Activated CD8-positive, alpha-beta T cell treated with anti-CD3 and anti-CD28 coated beads, Interleukin-2, amount 10 ng/mL, durations not matched to agents 7 days and 5 days (primary cell): ENCODE measurements at places on chromosomes 3 and 15.
A peak's percentile ranks its signal among the peaks of the same experiment; 100 is the strongest.

DNA sequence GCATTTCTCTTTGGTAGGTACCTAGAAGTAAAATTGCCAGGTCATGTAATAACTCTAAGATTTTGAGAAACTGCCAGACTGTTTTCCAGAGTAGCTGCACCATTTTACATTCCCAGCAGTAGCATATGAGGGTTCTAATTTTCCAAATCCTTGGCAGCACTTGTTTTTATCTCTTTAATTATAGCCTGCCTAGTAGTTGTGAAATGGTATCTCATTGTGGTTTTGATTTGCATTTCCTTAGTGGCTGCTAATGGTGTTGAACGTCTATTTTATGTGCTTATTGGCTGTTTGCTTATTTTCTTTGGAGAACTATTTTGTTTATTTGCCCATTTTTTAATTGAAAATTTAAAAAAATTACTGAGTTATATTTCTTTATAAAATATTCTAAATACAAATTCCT, 117.9 kb downstream of the TCF12 start:
- H3K27me3 ChIP-seq, result no peaks in the 10 kb centered on the region
- no peak overlapping the region for H3K4me3 ChIP-seq
- no peak overlapping the region for H3K27ac ChIP-seq
- peaks cover 2% of the 10 kb centered on the region for H3K36me3 ChIP-seq
- H3K4me1 ChIP-seq, result peaks cover 25% of the 10 kb centered on the region
- no peak for DNase-seq

DNA sequence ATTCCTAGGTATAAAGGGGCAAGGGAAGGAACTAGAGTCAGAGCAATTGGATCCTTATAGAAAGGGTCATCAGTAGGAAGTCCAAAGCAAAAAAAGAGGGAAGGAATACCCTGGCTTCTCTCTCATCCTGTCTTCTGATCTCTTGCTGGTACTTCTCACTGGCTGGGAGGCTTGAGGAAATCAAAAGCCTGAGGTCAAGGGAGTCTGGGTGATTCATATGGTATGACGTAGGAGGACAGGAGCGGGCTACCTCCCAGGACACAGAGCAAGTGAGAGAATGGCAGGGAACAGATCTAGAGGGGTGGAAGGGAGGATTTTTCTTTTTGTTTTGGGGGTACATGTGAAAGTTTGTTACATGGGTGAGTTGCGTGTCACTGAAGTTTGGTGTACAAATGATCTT, 76.0 kb downstream of the CFAP20DC start:
- no peak for DNase-seq
- no peaks in the 10 kb centered on the region for H3K4me1 ChIP-seq
- no peaks in the 10 kb centered on the region for H3K27me3 ChIP-seq

- no peak for DNase-seq
- H3K27ac ChIP-seq, result no peak overlapping the region
- no peak overlapping the region for H3K4me3 ChIP-seq
Measured at GRCh38 chr3:25056803-25057351, 371.2 kb upstream of the RARB start.

DNA sequence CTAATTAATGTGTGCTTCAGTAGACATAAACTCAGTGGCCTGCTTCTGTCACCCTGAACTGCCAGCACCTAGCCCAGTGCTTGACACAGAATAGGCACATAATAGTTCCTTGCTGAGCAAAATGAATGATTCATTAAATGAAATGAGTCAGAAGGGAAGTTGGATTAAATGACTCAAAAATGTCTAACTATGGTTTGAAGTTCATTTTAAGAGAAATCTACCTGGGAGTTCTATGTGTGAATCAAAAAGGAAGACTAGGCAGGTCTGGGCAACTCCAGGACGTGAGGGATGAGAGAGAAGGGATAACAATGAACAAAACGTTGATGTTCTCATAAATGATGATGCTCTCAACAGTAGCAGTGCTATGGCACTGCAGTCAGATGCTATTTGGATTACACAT, 175.0 kb downstream of the CFAP20DC start:
- no peak for DNase-seq
- no peaks in the 10 kb centered on the region for H3K27me3 ChIP-seq
- H3K4me1 ChIP-seq, result peaks cover 5% of the 10 kb centered on the region
- H3K36me3 ChIP-seq, result no peaks in the 10 kb centered on the region
- no peak overlapping the region for H3K27ac ChIP-seq
- H3K4me3 ChIP-seq, result no peak overlapping the region

GRCh38 chr3:187623285-187623814, 46.8 kb downstream of the SST start:
- H3K27ac ChIP-seq, result no peak overlapping the region
- H3K4me3 ChIP-seq, result no peak overlapping the region
- no peaks in the 10 kb centered on the region for H3K4me1 ChIP-seq

- DNase-seq, result no peak
- H3K27me3 ChIP-seq, result no peaks in the 10 kb centered on the region
- H3K36me3 ChIP-seq, result peaks cover 9% of the 10 kb centered on the region
Measured at GRCh38 chr15:49190586-49190985, 20.5 kb downstream of the GALK2 start.

- H3K4me3 ChIP-seq, result peak overlapping the region; percentile 80
- H3K27me3 ChIP-seq, result no peaks in the 10 kb centered on the region
- H3K36me3 ChIP-seq, result peaks cover 96% of the 10 kb centered on the region
- H3K4me1 ChIP-seq, result peaks cover 97% of the 10 kb centered on the region
Measured at GRCh38 chr3:16302082-16302631, 37.1 kb downstream of the OXNAD1 start.

- peaks cover 15% of the 10 kb centered on the region for H3K36me3 ChIP-seq
- no peak for DNase-seq
- peak overlapping the region; percentile 96 for H3K27ac ChIP-seq
Measured at GRCh38 chr3:88149101-88149508, 654 bp upstream of the C3orf38 start.

DNA sequence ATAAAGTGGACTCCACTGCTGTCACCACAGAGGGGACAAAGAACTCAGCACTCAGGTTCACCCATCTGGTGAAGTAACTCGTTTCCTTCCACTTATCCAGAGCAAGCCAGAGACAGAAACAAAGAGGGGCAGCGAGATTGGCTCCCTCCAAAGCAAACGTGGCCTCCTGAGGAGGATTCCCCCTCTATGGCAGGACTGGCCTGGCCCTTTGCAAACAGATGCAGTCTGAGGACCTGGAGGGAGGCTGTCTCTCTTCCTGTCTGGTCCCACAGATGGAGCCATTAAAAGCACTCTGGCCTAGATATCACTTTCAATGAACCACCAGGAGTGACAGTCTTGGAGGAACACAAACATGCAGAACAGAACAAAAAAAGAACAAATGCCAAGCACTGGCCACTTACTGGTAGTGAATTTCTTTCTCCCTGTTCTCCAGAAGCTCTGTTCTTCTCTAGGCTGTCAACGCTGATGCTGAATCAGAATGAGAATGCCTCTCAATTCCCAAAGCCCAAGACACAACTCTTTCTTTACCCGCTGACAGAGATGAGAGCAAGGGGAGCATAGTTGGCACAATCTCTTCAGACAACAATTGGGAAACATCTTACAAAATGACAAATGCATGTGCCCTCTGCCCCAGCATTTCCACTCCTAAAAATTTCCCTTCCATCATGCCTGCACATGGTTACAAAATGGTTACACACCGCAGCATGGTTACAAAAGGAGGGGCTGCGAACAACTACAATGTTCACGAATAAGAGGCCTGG, 14.3 kb downstream of the KLHL25 start:
- no peaks in the 10 kb centered on the region for H3K27me3 ChIP-seq
- H3K27ac ChIP-seq, result no peak overlapping the region
- DNase-seq, result no peak
- peaks cover 37% of the 10 kb centered on the region for H3K4me1 ChIP-seq
- H3K4me3 ChIP-seq, result no peak overlapping the region

- no peak overlapping the region for H3K27ac ChIP-seq
- no peaks in the 10 kb centered on the region for H3K27me3 ChIP-seq
- no peaks in the 10 kb centered on the region for H3K36me3 ChIP-seq
- H3K4me1 ChIP-seq, result no peaks in the 10 kb centered on the region
- no peak for DNase-seq
- H3K4me3 ChIP-seq, result no peak overlapping the region
Measured at GRCh38 chr3:27219127-27219845, 149.9 kb downstream of the NEK10 start.

DNA sequence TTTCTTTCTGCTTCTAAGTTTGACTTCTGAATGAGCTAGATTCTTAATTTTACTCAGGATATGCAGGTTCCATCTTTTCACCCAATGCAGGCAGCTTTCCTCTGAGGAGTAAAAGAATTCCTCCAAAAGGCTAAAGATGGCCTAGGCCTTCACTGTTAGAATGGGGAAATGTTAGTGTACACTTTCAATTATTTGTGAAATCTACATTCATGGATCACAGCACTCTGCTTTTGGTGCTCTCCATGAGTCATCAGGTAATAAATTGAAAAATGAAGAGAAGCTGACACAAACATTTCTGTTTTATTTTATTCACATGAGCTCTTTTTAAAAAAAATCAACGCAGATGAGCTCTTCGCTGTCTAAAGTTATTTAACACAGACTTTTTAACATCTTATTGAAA, 502.5 kb upstream of the GOLIM4 start:
- no peak overlapping the region for H3K4me3 ChIP-seq
- no peaks in the 10 kb centered on the region for H3K36me3 ChIP-seq
- no peak for DNase-seq
- H3K4me1 ChIP-seq, result no peaks in the 10 kb centered on the region
- no peak overlapping the region for H3K27ac ChIP-seq

DNA sequence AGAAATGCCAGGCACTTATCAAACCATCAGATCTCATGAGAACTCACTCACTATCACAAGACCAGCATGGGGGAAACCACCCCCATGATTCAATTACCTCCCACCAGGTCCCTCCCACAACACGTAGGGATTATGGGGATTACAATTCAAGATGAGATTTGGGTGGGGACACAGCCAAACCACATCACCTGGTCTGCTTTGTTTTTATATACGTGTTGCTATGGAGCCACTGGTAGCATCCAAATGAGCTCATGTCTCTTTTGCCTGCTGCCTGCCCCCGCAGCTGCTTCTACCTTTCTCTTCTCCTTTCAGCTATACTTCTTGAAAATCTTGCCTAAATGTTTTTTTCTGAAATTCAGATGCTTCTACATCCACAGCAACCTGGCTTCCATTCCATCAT, 26.8 kb upstream of the PCOLCE2 start:
- H3K36me3 ChIP-seq, result no peaks in the 10 kb centered on the region
- DNase-seq, result no peak
- no peak overlapping the region for H3K27ac ChIP-seq
- H3K27me3 ChIP-seq, result peaks cover 27% of the 10 kb centered on the region

DNA sequence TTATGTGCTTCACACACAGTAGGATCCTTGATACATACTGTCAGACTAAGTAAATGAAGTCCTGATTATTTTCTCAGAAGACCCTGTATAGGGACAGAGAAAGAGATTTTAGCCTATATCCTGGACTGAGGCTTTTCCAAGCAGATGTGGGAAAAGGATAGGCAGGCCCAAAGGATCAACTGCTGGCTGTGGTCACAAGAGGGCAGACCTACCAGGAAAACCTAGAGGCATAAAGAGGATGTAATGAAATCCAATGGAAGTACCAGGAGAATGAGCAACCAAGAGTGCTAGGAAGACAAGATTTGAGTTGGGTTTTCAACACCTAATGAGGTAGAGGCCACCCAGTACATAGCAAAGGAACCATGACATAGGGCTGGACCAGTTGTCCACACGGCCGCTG, 23.1 kb downstream of the DCLK3 start:
- H3K4me1 ChIP-seq, result no peaks in the 10 kb centered on the region
- no peak for DNase-seq
- H3K27ac ChIP-seq, result no peak overlapping the region

GRCh38 chr3:81958972-81959640, 197.7 kb upstream of the GBE1 start:
- no peak overlapping the region for H3K27ac ChIP-seq
- DNase-seq, result no peak
- H3K36me3 ChIP-seq, result no peaks in the 10 kb centered on the region

- H3K27ac ChIP-seq, result no peak overlapping the region
- H3K27me3 ChIP-seq, result peaks cover 7% of the 10 kb centered on the region
- DNase-seq, result no peak
- H3K36me3 ChIP-seq, result no peaks in the 10 kb centered on the region
- H3K4me1 ChIP-seq, result peaks cover 33% of the 10 kb centered on the region
Measured at GRCh38 chr15:69810431-69811354, 287.0 kb downstream of the TLE3 start.

- peaks cover 6% of the 10 kb centered on the region for H3K27me3 ChIP-seq
- H3K36me3 ChIP-seq, result no peaks in the 10 kb centered on the region
- no peak for DNase-seq
- H3K4me3 ChIP-seq, result no peak overlapping the region
- no peak overlapping the region for H3K27ac ChIP-seq
Measured at GRCh38 chr3:152159328-152159727, 109.4 kb upstream of the MBNL1 start.

GRCh38 chr3:163071713-163072112, 1575.1 kb downstream of the OTOL1 start:
- no peak overlapping the region for H3K27ac ChIP-seq
- H3K4me1 ChIP-seq, result no peaks in the 10 kb centered on the region
- H3K36me3 ChIP-seq, result no peaks in the 10 kb centered on the region
- DNase-seq, result no peak
- no peaks in the 10 kb centered on the region for H3K27me3 ChIP-seq

- no peaks in the 10 kb centered on the region for H3K27me3 ChIP-seq
- H3K4me3 ChIP-seq, result no peak overlapping the region
- H3K36me3 ChIP-seq, result peaks cover 16% of the 10 kb centered on the region
Measured at GRCh38 chr3:87246662-87247429, 19.7 kb downstream of the CHMP2B start.

- H3K27me3 ChIP-seq, result no peaks in the 10 kb centered on the region
- H3K27ac ChIP-seq, result no peak overlapping the region
- peaks cover 5% of the 10 kb centered on the region for H3K36me3 ChIP-seq
- no peak for DNase-seq
- no peak overlapping the region for H3K4me3 ChIP-seq
Measured at GRCh38 chr3:52373676-52374075, 57.6 kb downstream of the DNAH1 start.

DNA sequence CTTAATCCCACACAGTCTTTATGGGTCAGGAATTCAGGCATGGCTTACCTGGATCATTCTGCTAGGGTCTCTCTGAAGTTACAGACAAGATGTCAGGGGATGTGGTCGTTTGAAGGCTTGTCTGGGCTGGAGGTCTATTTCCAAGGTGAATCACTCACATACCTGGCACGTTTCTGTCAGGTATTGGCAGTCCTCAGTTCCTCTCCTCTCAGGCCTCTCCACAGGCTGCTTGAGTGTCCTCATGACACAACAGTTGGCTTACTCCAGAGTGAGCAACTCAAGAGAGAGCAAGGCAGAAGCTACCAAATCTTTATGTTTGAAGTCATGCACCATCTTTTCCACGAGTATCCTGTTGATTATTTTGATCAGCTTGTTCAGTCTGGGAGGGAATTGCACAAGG, 43.9 kb upstream of the PARP14 start:
- H3K27me3 ChIP-seq, result no peaks in the 10 kb centered on the region
- no peak overlapping the region for H3K27ac ChIP-seq
- peaks cover 4% of the 10 kb centered on the region for H3K4me1 ChIP-seq
- H3K36me3 ChIP-seq, result peaks cover 57% of the 10 kb centered on the region

- H3K36me3 ChIP-seq, result no peaks in the 10 kb centered on the region
- peaks cover 13% of the 10 kb centered on the region for H3K27me3 ChIP-seq
- no peak overlapping the region for H3K27ac ChIP-seq
- no peaks in the 10 kb centered on the region for H3K4me1 ChIP-seq
Measured at GRCh38 chr15:38035701-38036100, 101.3 kb downstream of the TMCO5A start.
